Thyroid gland (tissue), 4 donors: ENCODE measurements at places on chromosomes 6 and 20. TPM values are rescaled to one million over a fixed set of nuclear protein-coding genes. Genes with fewer than 3 reads are reported as not detected.

PCSK2 gene
- total RNA-seq, result 242 TPM

FKBP1A gene
- 232 TPM for total RNA-seq

B3GALT4 gene
- total RNA-seq, result 19.8 TPM

BEND6 gene
- total RNA-seq, result 1.1 TPM

LAMA4 gene
- 39.8 TPM for total RNA-seq

SEL1L2 gene
- total RNA-seq, result not detected

SGK2 gene
- 1.2 TPM for total RNA-seq

GRCh38 chr6:112990971-112991370, 643.8 kb downstream of the RFPL4B start:
- H3K4me3 ChIP-seq, result no peak overlapping the region
- no peaks in the 10 kb centered on the region for H3K27me3 ChIP-seq
- no peak for DNase-seq

GRCh38 chr6:44869321-44869897, 458.7 kb upstream of the RUNX2 start:
- no peaks in the 10 kb centered on the region for H3K27me3 ChIP-seq
- no peak overlapping the region for H3K4me3 ChIP-seq
- no peak overlapping the region for H3K27ac ChIP-seq
- DNase-seq, result no peak
- H3K36me3 ChIP-seq, result no peaks in the 10 kb centered on the region
- no peaks in the 10 kb centered on the region for H3K4me1 ChIP-seq

DNA sequence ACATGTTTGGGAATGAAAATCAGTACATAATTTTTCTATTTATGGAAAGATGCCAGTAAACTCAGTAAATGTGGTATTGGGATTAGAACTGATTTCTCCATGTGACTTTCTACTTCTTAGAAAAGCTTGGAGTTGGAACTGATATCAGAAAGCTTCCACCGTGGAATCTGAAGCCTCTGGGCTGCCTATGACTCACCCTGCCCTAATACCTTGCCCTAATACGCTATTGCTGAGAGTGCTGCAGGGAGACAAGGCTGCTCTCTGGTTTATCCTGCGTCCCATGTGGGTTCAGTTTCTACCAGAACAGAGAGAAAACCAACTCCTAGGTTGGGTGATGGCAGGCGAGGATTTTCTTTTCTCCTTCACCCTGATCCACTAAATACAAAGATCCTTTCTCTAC, 3.3 kb upstream of the STMND1 start:
- no peak for DNase-seq
- H3K36me3 ChIP-seq, result no peaks in the 10 kb centered on the region
- no peaks in the 10 kb centered on the region for H3K27me3 ChIP-seq
- no peak overlapping the region for H3K4me3 ChIP-seq

GRCh38 chr6:44257753-44258324, 511 bp upstream of the SLC35B2 start:
- peak overlapping the region; percentile 92 for H3K4me3 ChIP-seq
- peak overlapping the region; percentile 97 for H3K27ac ChIP-seq
- DNase-seq, result no peak
- H3K4me1 ChIP-seq, result peaks cover 22% of the 10 kb centered on the region
- H3K36me3 ChIP-seq, result peaks cover 30% of the 10 kb centered on the region

DNA sequence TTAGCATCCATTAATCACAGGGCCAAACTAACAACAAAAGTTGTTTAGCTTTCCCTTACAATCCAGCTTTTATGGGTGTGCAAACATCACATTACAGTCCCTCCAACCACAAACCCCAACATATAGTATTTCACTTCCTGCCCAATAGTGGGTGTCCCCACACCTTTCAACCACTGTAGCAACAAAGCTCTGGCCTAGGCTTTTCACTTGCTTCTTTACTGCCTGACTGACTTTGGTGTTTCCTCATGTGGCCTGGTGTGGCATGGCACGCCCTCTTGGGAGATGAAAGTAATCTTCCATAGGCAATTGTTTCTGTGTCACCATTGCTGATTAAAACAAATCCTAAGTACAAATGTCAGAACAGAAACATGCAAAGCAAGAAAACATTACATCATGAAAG, 46.3 kb downstream of the MCM8 start:
- H3K27ac ChIP-seq, result no peak overlapping the region
- no peaks in the 10 kb centered on the region for H3K4me1 ChIP-seq
- DNase-seq, result no peak
- H3K36me3 ChIP-seq, result no peaks in the 10 kb centered on the region
